ENCODE measurements at places on chromosomes 11 and 22.

GRCh38 chr11:108241330-108242037 lies 18.6 kb downstream of the ATM start:
- DNase-seq = no peak

- no peak for DNase-seq
Observed at GRCh38 chr11:121553806-121554205, 101.0 kb upstream of the SORL1-AS1 start.

DNA sequence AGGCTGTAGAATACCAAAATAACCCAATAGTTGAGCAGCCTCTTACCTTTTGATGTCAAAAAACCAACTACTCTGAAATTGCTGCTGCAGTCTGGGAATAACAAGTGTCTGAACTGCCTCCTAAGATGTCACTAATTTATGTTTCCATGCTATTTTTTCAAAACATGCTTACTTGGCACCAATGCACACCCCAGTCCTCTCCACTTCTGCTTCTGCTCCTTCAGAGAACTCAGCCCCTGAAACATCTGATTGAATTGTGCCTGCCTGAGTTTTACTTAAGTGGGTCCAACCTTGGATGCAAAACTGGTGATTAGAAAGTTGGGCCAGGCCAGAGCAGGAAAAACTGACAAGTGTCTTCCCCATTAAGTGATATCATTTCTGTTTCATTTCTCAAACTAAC lies 24.6 kb upstream of the TMEM218 start:
- DNase-seq = no peak

GRCh38 chr11:27413218-27413617 lies 50.2 kb upstream of the CCDC34 start:
- DNase-seq = no peak

Measured in Karpas-422 (cell line).